T-helper 22 cell (primary cell): ENCODE measurements at places on chromosomes 7 and 10.
A peak's percentile ranks its signal among the peaks of the same experiment; 100 is the strongest.

- no peak for DNase-seq
These were observed 591.0 kb upstream of the PFKP start for GRCh38 chr10:2476218-2476811.

DNA sequence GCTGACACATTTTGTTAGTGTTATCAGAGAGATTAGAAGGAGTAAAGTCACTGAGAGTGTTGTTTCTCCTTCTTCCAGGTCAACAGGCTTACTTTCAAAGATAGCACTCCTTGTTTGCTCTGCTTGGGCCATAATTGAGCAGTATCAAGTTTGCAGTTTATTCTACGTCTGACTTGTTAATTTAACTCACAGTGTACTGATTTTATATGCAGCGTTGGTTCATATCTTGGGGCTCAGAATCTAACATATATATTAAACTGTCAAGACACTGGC is 430.2 kb downstream of the EXOC4 start:
- no peak for DNase-seq

- DNase-seq = no peak
These were observed 403.7 kb downstream of the RPS24 start for GRCh38 chr10:78437407-78437768.

GRCh38 chr7:485188-486081 is 34.2 kb downstream of the PDGFA start:
- DNase-seq = no peak

DNA sequence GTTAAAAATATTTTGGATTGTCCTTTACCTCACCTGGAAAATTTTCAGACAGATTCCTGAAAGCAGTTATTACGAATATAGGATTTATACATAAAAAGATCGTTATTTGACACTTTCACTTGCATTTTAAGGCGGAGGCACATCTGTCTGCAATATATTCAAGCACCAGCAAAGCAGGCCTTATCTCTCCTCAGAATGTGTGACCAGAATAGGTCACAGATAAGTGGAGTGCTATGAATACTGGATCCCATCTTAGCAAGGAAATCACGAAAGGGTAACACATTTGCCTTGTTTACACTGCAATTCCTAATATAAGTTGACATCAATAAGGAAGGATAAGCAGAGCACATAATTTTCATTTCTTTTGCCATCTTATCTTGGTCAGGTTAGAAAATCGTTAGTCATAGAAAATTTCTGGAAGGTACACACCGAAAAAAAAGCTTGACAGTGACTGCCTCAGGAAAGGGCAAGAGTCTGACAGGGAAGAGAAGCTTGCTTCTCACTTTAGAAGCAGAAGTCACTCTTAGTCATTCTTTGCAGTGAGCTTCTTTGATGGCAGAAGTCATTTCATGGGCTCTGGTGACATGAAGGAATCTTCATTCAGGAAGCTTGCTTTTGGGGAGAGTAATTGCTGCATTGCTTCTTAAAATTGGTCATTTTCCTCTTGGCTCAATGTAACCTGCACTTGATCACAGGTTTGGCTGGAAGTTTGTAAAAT is 98.1 kb upstream of the STK17A start:
- DNase-seq = no peak

- DNase-seq = no peak
These were observed 170.4 kb downstream of the WNT2 start for GRCh38 chr7:117152213-117153007.

GRCh38 chr10:127995939-127996338 is 89.0 kb downstream of the PTPRE start:
- no peak for DNase-seq

- no peak for DNase-seq
These were observed 20.1 kb upstream of the ITPRID1 start for GRCh38 chr7:31493714-31494181.

DNA sequence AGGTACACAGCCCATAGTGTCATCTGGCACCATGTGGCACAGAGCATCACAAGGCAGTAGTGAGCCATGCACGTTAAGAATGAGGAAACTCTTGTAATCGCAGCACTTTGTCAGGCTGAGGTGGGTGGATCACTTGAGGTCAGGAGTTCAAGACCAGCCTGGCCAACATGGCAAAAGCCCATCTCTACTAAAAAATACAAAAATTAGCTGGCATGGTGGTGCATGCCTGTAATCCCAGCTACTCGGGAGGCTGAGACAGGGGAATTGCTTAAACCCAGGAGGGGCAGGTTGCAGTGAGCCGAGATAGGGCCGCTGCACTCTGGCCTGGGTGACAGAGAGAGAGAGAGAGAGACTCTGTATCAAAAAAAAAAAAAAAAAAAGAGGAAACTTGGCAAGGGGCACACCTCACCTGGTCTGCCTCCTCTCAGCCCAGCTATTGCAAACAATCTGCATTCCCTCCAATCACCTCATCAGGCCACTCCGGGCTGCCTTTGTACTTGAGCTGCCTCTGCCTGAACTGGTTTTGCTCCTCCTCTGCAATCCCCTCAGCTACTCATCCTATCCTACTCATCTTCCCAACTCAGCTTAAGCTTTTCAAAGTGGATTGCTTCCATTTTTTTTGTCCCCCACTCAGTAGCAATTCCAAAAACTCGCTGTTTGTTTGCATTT is 46.0 kb upstream of the OPTN start:
- DNase-seq = no peak

GRCh38 chr10:5876181-5876768 is 13.4 kb downstream of the ANKRD16 start:
- no peak for DNase-seq

GRCh38 chr7:12827920-12828319 is 140.5 kb downstream of the ARL4A start:
- no peak for DNase-seq

GRCh38 chr10:121658611-121659010 is 60.4 kb upstream of the FGFR2 start:
- DNase-seq = no peak

DNA sequence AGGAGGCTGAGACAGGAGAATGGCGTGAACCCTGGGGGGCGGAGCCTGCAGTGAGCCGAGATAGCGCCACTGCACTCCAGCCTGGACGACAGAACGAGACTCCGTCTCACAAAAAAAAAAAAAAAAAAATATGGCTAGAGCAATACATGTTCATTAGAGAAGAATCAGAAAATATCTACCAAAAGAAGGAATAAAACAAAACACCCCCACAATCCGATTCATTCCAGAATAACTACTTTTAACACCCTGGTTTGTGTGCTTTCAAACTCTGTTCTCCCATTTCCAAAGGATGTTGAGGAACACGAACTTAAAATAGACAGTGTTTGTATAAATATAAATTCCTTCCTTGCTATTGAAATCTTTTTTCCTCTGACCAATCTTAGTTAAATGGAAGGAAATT is 6.5 kb downstream of the PDSS1 start:
- no peak for DNase-seq

DNA sequence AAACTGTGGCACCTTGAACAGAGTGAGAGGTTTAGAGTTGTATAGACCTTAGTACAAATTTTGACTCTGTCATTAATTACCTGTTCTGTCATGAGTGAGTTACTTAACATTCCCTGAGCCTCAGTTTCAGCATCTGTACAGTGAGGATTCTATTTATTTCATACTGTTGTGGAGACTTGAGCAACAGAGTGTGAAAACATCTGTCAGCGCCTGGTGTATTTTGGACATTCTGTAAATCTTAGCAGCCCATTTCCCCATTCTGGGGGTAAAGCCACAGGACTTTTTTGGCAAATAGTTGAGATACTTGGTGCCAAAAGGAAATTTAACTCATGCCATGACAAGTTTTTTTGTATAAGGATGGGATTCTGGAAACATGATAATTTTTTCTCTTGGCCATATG is 94.8 kb downstream of the AUTS2 start:
- DNase-seq = no peak

DNA sequence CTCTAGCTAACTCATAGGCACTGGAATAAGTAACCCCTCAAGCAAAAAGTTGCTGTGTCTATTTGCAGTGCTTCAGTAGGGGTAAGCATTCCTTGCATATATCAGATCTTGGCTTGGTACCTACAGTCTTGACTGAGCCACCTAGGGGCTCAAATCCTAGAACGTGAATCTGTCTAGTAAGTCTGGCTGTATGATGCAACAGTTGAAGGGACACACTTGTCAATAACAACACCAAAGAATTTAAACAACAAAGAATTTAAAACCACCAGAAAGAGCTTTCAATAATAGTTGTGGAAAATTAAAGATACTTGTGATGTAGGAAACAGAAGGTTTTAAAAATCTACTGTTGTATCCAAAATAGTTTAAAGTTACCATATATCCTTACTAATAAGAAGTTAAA is 65.4 kb downstream of the EBLN1 start:
- no peak for DNase-seq

- no peak for DNase-seq
These were observed 1.5 kb upstream of the DLX5 start for GRCh38 chr7:97025983-97026714.

DNA sequence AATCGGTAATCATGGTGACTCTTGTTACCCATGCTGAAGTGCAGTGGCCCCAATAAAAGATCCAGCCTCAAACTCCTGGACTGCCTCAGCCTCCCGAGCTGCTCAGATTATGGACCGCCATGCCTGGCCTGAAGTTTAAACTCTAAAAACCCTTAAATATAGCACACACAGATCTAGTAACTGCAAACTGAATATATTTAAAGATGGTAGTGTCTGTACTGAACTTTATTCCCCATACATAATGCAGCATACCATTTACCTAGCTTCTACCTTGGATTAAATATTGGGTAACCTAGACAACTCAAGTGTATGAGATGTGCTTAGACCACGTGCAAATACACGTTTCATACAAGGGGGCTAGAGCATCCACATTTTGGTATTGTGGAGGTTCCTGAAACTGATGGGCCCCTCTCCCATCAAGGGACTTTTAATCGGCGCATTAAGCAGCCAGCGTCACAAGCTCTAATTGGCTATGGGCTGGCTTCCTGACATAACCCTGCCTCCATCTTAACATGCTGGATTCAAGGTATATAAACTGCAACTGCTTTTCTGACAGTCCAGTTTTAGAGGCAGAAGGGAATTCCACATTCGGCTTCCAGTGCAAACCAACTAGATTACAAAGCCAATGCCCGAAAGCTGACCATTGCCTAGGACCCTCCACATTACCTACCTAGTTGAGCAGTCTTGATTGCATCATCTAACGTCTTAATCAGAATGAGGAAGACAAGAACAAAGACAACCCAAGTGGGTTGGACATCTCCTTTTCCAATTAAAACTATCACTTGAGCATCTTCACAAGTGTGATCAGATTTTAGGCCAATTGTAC is 13.0 kb downstream of the HNRNPA2B1 start:
- no peak for DNase-seq

DNA sequence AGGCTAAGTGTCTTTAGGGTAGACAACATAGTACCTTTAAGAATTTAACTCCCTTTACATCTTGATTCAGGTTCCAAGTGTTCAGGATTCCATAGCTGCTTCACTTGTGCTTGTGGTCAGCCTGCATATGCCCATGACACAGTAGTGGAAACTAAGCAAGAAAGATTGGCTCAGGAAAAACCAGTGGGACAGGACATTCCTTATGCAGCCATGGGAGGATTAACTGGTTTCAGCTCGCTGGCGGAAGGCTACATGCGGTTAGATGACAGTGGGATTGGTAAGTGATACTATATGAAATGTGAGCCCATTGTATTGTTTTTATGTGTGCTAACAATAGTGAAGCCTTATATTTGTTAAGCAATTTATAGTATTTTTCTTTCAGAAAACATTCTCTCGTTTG is 11.3 kb downstream of the FAM221A start:
- DNase-seq = no peak

- no peak for DNase-seq
These were observed 319.7 kb upstream of the SP4 start for GRCh38 chr7:21108182-21108581.

GRCh38 chr10:24513155-24513554 is 210.5 kb downstream of the ARHGAP21 start:
- DNase-seq = no peak

- DNase-seq = no peak
These were observed 30.3 kb upstream of the TCF7L2 start for GRCh38 chr10:112919721-112920120.

DNA sequence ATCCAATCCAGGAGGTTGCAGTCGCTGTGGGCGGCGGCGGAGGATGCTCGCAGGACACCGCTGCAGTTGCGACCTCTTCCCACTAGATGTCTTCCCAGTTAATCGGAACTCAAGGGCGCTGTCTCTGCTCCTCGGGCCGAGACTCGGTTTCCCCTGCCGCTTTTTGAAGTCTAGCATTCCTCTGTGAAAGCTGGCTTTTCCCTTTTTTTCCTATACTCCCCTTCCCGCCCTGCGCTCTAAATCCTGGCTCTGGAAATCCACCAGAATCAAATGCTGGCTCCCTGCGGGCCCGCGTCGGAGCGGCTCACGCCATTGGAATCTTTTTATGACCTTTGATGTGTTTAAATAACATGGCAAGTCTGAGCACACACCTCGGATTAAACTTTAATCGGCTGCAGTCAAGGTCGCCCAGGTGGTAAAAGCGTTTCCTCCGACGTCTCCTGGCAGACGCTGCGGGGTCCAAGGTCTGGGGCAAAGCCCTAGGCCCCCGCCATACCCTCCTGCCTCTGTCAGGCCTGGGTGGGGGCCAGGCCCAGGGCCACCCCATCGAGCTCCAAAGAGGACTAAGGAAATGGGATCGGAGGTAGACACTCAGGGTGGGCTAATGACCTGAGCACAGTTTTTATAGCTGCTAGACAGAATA is 10.7 kb upstream of the HOXA13 start:
- no peak for DNase-seq

GRCh38 chr10:97067716-97068391 is 117.9 kb downstream of the SLIT1 start:
- DNase-seq = no peak

GRCh38 chr10:93115661-93116383 is 42.1 kb downstream of the CYP26A1 start:
- DNase-seq = peak; percentile 34

- DNase-seq = no peak
These were observed 206.9 kb downstream of the WDR11 start for GRCh38 chr10:121058082-121058481.

DNA sequence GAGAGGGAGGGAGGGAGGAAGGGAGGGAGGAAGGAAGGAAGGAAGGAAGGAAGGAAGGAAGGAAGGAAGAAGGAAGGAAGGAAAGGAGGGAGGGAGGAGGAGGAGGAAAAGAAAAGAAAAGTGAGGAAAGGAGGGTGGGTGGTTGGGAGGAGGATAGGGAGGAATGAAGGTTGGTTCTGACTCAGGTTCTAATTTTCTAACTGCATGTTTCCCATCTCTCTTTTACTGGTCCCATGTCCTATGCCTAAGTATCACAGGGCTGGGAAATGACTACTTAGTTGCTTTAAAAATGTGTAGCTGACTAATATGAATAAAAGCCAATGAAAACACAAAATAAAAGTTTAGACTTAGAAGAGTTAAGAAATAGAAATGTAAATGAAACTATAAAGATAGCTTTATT is 890.9 kb upstream of the POT1 start:
- DNase-seq = no peak

GRCh38 chr10:48740015-48740707 is 55.5 kb downstream of the WDFY4 start:
- DNase-seq = no peak

GRCh38 chr10:107443813-107444212 is 279.3 kb upstream of the SORCS1 start:
- no peak for DNase-seq

GRCh38 chr7:10939237-10939910 is 34.3 kb upstream of the PHF14 start:
- DNase-seq = no peak

GRCh38 chr10:103463499-103463898 is 4.8 kb upstream of the CALHM1 start:
- DNase-seq = no peak
